Adrenal gland (tissue), 19 donors: ENCODE measurements at places on chromosomes 2 and 18.

- H3K4me3 ChIP-seq = no peak within 1 kb of the TSS
- peak within 1 kb of the TSS; percentile 44 for H3K27ac ChIP-seq
- peak; percentile 23 for DNase-seq
- no peaks in the 10 kb centered on the region for H3K27me3 ChIP-seq
- H3K36me3 ChIP-seq = no peaks in the 10 kb centered on the region
These were observed at the start of gene PXDN for GRCh38 chr2:1744446-1745170. Gene PXDN, minus strand, starts transcription at chr2:1744515. Its CDS starts 60 bp downstream, at chr2:1744455.

- H3K27me3 ChIP-seq = no peaks in the 10 kb centered on the region
- H3K4me3 ChIP-seq = no peak overlapping the region
- H3K27ac ChIP-seq = peak overlapping the region; percentile 93
These were observed 46.3 kb downstream of the PSD4 start for GRCh38 chr2:113219889-113220641.

- no peak overlapping the region for H3K4me3 ChIP-seq
- no peaks in the 10 kb centered on the region for H3K36me3 ChIP-seq
- no peak overlapping the region for H3K27ac ChIP-seq
- H3K4me1 ChIP-seq = no peaks in the 10 kb centered on the region
- H3K27me3 ChIP-seq = no peaks in the 10 kb centered on the region
These were observed 56.7 kb downstream of the NETO1 start for GRCh38 chr18:72811047-72811446.

DNA sequence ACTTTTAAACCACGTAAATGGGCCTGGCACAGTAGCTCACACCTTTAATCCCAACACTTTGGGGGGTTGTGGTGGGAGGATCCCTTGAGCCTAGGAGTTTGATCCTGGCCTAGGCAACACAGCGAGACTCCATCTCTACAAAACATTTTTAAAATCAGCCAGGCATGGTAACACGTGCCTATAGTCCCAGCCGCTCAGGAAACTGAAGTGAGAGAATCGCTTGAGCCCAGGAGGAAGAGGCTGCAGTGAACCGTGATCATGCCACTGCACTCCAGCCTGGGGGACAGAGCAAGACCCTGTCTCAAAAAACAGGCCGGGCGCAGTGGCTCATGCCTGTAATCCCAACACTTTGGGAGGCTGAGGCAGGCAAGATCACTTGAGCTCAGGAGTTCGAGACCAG is 12.2 kb downstream of the ROCK1 start:
- DNase-seq = no peak
- H3K36me3 ChIP-seq = no peaks in the 10 kb centered on the region
- H3K27ac ChIP-seq = no peak overlapping the region
- peaks cover 10% of the 10 kb centered on the region for H3K4me1 ChIP-seq

- no peaks in the 10 kb centered on the region for H3K27me3 ChIP-seq
- H3K4me3 ChIP-seq = no peak overlapping the region
- H3K27ac ChIP-seq = no peak overlapping the region
- H3K4me1 ChIP-seq = no peaks in the 10 kb centered on the region
- DNase-seq = no peak
- no peaks in the 10 kb centered on the region for H3K36me3 ChIP-seq
These were observed 16.8 kb upstream of the LPIN1 start for GRCh38 chr2:11729362-11730212.

DNA sequence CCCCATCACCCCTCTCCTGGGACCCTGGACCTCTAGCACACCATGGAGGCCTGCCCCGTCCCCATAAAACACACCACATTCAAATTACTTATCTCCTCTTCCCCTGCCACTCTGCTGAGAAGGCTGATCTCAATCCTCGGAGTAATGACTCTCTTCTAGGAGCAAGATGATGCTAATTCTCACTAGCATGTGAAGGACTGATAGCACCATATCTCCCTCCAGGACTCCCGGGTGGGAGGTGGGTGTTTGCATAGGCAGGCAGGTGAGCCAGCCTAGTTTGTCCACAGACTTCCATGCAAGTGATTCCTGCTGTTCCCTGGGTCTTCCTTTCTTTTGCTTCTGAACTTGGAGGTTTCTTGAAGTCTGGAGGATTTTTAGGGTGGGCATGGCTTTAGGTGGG is 40.5 kb downstream of the HPCAL1 start:
- H3K4me1 ChIP-seq = peaks cover 27% of the 10 kb centered on the region
- H3K27ac ChIP-seq = no peak overlapping the region

DNA sequence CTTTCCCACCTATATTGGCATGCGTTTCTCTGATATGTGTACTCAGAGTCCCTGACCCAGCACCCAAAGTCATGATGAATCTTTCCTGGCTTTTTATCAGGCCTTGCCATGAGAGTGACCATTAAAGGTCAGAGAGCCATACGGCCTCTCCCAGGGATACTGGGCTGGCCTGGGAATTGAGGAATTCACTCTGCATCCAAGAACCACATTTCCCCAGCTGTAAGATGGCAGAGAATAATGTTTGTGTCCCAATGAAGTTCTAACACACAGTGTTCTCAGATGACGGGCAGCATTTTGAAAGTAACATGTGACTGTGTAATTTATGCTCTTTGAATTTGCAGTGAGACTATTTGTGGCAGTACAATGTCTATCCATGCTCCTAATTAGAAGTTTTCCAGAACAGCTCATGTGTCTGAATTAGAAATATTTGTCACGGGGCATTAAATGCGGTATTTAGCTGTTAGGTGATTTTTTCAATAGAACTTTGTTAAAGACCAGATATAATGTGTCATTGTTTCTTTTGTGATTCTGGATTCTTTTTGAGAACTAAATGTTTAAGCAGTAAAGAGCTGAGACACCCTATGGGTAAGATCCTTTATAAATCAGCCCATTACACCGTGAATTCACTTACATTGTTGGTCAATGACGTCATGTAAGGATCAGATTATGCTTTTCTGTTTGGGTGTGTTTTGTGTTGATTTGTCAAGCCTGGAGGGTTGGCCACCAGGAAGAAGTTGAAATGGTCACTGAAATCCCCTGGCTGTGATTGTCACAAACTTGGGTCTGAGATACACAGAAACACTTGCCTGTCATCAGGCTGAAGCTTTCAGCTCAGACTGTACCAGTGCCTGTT is 7.3 kb upstream of the SLC3A1 start:
- DNase-seq = peak; percentile 61
- no peaks in the 10 kb centered on the region for H3K36me3 ChIP-seq
- H3K27me3 ChIP-seq = no peaks in the 10 kb centered on the region
- no peak overlapping the region for H3K4me3 ChIP-seq
- H3K27ac ChIP-seq = no peak overlapping the region
- H3K4me1 ChIP-seq = no peaks in the 10 kb centered on the region

GRCh38 chr2:46850742-46851141 is 64.9 kb downstream of the MCFD2 start:
- H3K4me3 ChIP-seq = no peak overlapping the region
- H3K27me3 ChIP-seq = no peaks in the 10 kb centered on the region
- peaks cover 76% of the 10 kb centered on the region for H3K4me1 ChIP-seq
- peak overlapping the region; percentile 88 for H3K27ac ChIP-seq
- peak; percentile 94 for DNase-seq

DNA sequence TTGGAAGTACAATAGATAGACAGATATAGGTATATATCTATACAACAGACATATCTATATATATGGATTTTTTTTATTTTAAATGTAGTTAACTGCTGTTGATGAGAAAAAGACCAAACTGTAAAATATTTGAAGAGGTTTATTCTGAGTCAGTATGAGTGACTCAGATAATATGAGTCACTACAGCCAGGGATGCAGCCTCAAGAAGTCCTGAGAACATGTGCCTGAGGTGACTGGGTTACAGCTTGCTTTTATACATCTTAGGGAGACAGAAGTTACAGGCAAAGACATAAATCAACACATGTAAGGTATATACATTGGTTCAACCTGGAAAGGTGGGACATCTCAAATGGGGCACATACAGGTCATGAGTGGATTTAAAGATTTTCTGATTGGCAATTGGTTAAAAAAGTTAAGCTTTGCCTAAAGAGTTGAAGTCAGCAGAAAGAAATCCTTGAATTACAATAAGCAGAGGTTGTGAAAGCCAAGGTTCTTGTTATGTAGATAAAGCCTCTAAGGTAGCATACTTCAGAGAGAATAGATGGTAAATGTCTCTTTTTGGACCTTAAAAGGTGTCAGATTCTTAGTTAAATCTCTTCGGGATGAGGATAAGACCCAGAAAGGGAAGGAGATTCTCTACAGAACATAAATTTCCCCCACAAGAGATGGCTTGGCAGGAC is 149.9 kb downstream of the RBM43 start:
- no peaks in the 10 kb centered on the region for H3K27me3 ChIP-seq
- no peak for DNase-seq
- no peaks in the 10 kb centered on the region for H3K36me3 ChIP-seq
- H3K4me1 ChIP-seq = no peaks in the 10 kb centered on the region
